Stimulated activated CD4-positive, alpha-beta T cell treated with anti-CD3 and anti-CD28 coated beads, Interleukin-15, amount 100 ng/mL, for 1 hour (primary cell): ENCODE measurements at places on chromosomes 2 and 18.

GRCh38 chr18:44067186-44067585, 613.5 kb upstream of the SETBP1 start:
- no peak for DNase-seq

DNA sequence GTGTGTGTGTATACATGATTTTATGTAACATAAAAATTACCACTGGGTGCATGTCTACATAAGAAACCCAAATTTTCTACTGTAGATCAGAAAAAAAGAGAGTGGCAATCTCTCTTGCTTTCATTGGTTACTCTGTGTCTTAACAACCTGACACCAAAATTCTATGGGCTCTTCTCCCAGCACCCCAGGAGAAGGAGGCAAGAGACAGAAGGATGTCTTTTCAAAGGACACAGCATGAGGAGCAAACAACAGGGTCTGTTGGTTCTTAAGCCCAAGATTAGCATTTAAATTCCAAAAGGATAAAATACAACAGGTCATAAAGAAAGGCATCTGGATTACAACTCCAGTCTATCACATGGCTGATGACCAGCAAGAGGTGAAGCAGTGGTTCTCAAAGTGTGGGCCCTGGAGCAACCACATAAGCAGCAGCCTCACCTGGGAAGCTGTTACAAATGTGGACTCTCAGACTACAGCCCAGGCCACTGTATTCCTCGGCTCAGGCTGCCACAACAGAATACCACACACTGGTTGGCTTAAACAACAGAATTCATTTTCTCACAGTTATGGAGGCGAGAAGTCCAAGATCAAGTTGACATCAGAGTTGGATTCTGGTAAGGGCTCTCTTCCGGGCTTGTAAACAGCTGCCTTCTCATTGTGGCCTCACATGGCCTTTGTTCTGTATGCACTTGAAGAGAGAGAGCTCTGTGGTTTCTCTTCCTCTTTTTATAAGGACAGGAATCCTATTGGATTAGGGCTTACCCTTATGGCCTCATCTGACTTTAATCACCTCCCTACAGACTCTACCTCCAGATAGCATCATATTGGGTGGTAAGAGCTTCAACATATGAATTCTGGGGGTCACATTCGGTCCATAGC, 79.8 kb upstream of the RNF152 start:
- DNase-seq, result no peak

- no peak for DNase-seq
Observed at GRCh38 chr2:27591745-27592144, 8.9 kb downstream of the ZNF512 start.

GRCh38 chr2:219249203-219249980, 3.7 kb upstream of the TUBA4B start:
- no peak for DNase-seq
